ENCODE measurements at places on chromosomes 3 and 15.

- no peak for DNase-seq
Measured at GRCh38 chr15:71646767-71647486, 163.4 kb upstream of the NR2E3 start.

GRCh38 chr3:102129760-102130608, 280.7 kb downstream of the NFKBIZ start:
- no peak for DNase-seq

- DNase-seq = no peak
Measured at GRCh38 chr3:187042346-187042745, 97.0 kb downstream of the RPL39L start.

DNA sequence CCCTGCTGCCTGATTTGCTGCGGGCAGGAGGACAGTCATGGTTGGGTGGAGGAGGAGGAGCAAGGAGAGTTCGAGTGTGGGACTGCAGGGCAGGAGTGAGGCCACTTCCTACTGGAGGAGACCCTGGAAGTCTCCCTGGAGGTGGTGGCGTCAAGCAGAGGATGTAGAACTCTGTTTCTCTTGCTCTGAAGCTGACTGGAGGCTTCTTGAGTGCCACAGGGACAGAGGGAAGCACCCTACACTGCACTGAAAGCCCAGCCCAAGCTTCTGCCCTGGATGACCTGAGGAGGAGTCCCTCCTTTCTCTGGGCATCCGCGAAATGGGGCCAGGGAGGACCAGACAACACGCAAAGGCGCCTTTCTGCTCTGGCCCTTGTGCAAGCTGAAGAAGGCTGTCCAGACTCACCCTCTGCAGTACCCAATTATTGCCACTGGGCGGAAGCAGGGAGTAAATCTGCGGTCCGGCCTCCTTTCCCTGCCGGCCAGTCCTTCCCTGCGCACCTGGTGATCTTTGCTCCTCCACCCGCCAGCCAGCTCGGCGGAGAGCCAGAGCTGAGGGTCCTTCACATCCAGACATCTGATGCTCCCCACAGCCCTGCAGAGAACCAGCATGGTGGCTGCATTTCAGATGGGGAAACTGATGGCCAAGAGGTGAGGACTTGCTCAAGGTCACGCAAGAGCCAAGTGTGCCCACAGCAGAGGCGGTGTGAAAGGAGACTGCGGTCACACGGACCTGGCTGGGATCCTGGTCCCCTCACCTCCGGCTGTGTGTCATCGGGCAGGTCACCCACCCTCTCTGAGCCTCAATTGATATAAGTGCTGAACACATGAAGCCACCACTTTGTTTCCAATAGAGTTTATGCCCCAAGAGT, 207.1 kb downstream of the TBC1D2B start:
- DNase-seq = peak; percentile 63

- no peak for DNase-seq
Measured at GRCh38 chr3:24487325-24488262, 7.1 kb downstream of the THRB start.

DNA sequence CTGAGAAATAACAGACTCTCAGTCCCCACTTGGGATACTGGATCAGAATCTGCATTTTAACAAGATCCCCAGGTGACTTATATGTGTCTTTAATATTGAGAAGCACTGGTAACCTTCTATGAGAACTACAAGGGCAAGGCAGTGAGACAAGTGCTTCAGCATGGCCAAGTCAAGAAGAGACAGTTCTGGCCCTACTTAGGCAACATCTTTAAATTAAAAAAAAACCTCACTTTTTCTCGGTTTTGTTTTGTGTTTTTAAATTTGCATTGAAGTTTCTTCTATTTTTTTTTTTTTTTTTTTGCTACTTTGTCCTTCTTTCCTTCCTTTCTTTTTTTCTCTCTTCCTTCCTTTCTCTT, 42.5 kb upstream of the SPTSSB start:
- no peak for DNase-seq

DNA sequence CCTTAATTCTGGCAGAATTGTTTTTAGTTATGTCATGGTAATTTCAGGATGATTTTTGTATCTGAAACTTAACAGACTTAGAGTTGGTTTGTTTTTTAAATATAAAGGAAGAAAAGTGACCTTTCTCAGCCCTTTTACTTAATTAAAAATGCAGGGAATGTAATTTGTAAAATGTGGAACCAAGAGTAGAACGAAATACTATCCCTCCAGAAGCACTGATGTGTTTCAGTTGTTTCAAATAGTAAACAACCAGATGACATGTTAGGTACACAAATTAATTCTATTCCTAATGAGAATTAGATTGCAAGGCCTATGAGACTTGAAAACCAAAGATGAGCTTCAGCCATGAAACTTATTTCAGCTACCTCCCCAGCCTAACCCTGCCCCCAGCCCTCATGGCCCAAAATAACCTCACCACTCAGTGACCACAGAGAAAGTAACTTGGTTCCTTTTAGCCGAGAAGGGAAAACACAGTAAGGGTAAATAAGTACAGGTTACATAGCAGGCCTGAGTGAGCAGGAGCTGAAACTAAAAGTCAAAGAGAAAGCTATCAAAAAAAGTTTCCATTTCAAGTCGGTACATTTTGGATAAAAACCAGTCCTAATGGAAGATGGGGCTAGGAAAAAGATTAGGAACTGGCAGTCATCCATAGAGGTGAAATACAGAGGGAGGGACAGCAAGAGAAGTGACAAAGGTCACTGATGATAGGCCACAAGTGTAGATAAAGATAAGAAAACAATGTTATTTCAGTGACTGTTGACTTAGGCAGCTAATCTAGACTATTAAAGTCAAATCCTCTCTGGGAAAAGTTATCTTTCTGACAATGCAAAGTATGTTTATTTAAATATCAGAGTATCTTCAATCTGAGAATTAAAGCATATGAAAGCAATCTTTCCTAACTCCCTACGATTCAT, 23.2 kb downstream of the SENP8 start:
- no peak for DNase-seq

GRCh38 chr15:101162701-101163483, 89.0 kb downstream of the CHSY1 start:
- no peak for DNase-seq

DNA sequence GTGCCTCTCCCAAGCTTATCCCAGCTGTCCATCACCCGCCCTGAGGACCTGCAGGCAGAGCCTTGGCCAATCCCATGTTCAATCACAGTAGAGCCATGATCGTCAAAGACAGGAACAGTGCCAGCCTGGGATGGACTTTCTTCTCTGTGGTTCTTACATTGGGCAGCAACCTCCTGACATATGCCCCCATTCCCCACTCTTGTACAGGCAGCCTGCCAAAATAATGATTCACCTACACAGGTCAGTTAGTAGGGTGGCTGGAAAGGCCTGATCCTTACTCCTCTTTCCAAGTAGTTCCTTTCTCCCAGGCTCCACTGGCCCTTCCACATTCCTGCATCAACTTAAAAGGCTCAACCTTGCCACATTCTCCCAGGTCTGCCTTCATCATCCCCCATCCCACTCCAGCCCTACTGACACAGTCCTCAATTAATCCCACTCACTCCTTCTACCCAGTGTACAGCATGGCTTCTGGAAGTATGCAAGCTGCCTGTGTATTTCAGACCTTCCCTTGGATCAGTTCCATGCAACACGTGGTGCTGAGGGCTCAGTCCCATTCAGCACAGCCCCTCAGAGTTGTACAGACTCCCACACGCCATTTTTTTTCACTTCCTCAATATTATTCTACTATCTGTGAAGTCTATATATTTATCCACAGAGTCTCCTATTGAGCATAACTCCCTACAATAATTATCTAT, 189.8 kb downstream of the NTRK3 start:
- no peak for DNase-seq

GRCh38 chr3:165884518-165884917, 47.3 kb upstream of the BCHE start:
- no peak for DNase-seq

DNA sequence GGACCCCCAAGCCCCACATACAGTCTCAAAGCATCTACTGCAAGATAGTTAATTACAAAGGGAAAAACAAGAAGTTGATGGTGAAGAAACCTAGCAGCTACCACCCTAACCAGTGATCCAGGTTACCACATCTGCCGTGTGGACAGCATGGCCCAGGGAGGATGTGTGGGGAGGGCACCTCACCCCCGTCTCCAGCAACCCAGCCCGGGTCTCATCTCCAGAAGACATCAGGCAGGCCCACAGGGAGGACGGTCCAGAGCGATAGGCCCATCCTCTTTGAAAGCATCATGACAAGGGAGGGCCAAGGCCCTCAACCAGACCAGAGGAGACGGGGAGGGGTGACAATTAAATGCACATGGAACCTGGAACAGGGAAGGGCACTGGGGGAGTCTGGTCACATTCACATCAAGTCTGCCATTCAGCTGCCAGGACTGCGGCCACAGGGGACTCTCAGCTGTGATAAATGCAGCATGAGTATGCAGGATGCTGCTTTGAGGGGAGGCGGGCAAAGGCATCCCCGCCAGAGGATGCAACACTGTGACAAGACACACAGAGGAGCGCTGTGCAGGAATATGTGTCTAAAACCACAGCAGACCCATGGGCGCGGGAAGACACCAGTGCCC, 18.8 kb downstream of the ZXDC start:
- no peak for DNase-seq

- DNase-seq = no peak
Measured at GRCh38 chr3:102514241-102514640, 79.4 kb downstream of the ZPLD1 start.

- no peak for DNase-seq
Measured at GRCh38 chr3:117184574-117184973, 475.0 kb downstream of the TUSC7 start.

DNA sequence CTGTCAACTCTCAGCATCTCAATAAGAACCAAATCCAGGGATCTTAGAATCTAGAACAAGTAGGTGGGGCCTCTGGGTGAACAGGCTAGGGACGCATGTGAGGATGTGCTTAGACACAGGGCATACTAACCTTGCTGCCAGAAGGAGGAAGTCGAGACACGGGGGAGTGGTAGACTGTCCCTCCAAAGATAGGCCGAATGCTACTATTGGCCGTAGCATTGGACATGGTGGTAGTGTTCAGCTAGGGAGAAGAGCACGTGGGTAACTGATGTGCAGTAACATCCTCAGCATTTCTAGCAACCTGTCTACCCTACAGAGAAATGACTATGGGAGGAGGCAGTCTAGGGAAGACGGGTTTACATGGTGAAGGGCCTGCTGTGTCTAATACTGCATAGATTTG, 15.6 kb downstream of the RCCD1 start:
- no peak for DNase-seq
